8988T (cell line): ENCODE measurements at places on chromosomes 12 and 14.
A peak's percentile ranks its signal among the peaks of the same experiment; 100 is the strongest.

GRCh38 chr12:101855976-101856375 is 21.4 kb upstream of the DRAM1 start:
- DNase-seq: no peak

DNA sequence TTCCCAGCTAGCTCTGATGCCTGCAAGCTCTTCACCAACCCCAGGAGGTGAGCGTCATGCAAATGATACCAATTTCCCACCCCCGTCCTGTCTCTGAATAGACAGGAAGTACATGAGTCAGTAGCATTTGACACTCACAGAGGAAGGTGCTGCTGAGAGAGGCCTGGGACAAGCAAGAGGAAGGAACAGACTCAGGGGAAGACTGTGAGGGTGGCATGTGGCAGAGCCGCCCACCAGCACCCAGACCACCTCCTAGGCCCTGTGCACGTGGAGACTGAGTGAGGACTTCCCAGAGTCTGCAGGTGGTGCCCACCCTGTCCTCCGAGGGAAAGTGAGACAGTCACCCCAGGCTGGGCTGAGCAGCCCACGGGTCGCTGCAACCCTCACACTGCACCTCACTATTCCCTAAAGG is 199.5 kb upstream of the SFSWAP start:
- peak; percentile 42 for DNase-seq

GRCh38 chr12:553216-554000 is 93.7 kb downstream of the B4GALNT3 start:
- DNase-seq: no peak

DNA sequence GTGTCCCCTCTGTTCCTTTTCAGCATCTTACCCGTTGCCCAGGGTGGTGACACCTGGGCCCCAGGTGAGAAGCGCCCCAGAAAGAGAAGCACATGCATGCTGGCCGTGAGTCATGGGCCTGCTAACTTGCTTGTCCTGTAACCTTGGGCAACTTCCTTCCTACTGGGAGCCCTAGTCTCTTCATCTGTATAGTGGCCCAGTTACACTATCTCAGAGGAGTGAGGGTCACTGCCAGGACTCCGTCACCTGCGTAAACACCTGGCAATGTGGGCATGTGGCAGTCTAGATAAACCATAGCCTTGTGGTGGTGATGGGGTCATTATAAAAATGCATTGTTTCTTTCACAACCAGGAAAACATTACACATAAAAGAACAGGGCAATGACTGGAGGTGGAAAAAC is 125.2 kb downstream of the SLC25A47 start:
- no peak for DNase-seq

GRCh38 chr14:67852926-67853604 is 33.5 kb downstream of the RAD51B start:
- no peak for DNase-seq

GRCh38 chr14:85224241-85224640 is 305.7 kb upstream of the FLRT2 start:
- DNase-seq: no peak
